NCI-H446 treated with DMSO at 0.1 percent for 48 hours (cell line): ENCODE measurements at places on chromosomes 6 and 20.
A peak's percentile ranks its signal among the peaks of the same experiment; 100 is the strongest.

GRCh38 chr6:53831936-53832660 is 37.3 kb downstream of the LRRC1 start:
- DNase-seq: no peak

GRCh38 chr20:16472045-16472872 is 101.0 kb downstream of the KIF16B start:
- DNase-seq: no peak

- peak; percentile 64 for DNase-seq
Observed at GRCh38 chr6:113734982-113735381, 122.2 kb upstream of the MARCKS start.

DNA sequence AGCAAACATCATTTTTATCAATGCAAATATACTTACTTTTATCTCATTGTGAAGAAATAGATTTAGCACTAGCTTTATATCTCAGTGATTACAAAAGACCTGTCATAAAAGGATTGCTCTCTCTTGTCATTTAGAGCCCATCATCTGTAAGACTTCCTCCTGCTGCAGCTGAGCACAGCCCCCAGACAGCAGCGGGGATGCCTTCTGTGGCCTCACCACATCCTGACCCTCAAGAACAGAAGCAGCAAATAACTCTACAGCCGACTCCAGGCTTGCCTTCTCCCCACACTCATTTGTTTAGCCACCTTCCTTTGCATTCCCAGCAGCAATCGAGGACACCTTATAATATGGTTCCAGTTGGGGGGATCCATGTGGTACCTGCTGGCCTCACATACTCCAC is 127.0 kb upstream of the EDN1 start:
- DNase-seq: no peak

DNA sequence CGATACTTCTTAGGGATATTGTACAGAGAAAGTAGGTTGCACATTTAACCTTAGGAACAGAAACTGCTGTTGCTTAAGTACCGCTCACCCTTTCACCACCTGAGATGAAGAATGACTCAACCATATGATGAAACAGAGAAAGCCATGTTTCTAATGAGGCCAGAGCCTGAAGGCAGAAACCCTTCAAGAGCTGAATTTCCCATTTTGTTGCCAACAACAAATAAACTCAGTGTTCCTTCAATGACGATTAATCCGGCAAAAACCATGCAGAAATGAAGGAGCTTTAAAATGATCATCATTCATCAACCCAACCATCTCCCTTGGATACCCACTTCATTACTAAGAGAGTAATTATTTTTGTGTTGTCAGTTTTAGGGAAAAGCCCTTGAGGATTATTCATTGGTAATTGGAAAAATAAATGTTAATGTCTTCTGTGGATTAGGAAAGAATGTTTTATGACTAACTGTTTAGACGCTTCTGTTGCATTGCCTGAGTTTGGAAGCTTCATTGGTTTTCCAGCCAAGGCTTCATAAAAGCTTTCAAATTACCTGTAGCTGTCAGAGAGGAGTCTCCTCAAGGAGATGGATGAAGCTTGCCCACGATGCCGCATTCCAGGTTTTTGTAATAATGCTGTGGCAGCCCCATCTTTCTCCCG is 112.1 kb upstream of the IYD start:
- no peak for DNase-seq

DNA sequence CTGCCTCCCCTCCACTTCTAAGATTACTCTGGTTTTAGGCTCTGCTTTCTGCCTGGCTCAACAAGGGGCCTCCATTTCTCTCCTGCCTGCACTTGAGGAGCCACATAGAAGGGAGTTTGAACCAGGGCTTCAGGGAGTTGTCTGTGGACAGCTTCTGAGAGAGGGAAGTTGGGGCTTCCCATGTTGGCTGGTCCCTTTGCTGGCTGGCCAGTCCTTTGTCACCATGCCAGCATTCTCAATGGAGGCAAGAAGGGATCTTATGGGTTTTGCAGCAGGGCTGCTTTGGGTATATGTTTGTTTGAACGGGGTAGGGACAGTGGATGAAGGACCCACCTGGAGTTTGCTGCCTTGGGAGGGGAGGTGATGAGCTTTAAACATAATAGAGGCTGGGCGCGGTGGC is 124.9 kb downstream of the CARMIL1 start:
- DNase-seq: no peak
